HAP-1 (cell line): ENCODE measurements at places on chromosomes 5 and 9.

DNA sequence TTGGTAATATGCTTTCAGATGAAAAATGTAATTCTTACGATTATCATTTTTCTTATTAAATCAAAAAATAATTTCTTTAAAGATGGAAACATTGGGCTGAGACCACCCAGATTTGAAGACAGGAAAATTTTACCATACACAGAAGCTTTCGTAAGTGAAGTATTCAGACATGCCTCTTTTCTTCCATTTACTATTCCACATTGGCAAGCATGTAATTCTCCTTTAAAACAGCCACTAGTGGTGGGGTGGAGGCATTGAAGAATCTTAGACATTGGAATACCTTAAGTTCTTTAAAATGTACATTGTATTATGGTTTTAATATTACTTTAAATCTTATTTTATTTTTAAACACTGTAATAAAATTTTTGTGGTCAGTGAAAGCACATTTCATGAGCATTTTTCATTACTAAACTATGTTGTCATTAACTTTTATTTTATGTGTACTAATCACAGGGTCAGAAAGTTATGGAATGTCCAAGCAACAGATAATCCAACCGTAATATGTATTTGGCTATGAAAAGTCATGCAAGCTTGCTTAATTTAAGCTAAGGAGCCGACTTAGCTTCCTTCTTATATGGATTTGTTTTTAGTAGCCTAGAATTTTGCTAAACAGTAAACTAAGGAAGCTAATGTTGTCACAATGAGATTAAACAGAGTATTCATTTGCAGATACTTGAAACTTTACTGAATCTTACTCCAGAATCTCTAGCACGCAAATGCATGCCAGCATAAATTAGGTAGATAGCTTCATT lies 97.4 kb upstream of the ALDH1A1 start:
- no peak for DNase-seq

- DNase-seq, result no peak
These were observed 648.3 kb upstream of the ZNF608 start for GRCh38 chr5:125394661-125395280.

- no peak for DNase-seq
These were observed 133.7 kb upstream of the IQGAP2 start for GRCh38 chr5:76269259-76269931.

- DNase-seq, result no peak
These were observed 463.2 kb upstream of the ZNF608 start for GRCh38 chr5:125209650-125210049.

DNA sequence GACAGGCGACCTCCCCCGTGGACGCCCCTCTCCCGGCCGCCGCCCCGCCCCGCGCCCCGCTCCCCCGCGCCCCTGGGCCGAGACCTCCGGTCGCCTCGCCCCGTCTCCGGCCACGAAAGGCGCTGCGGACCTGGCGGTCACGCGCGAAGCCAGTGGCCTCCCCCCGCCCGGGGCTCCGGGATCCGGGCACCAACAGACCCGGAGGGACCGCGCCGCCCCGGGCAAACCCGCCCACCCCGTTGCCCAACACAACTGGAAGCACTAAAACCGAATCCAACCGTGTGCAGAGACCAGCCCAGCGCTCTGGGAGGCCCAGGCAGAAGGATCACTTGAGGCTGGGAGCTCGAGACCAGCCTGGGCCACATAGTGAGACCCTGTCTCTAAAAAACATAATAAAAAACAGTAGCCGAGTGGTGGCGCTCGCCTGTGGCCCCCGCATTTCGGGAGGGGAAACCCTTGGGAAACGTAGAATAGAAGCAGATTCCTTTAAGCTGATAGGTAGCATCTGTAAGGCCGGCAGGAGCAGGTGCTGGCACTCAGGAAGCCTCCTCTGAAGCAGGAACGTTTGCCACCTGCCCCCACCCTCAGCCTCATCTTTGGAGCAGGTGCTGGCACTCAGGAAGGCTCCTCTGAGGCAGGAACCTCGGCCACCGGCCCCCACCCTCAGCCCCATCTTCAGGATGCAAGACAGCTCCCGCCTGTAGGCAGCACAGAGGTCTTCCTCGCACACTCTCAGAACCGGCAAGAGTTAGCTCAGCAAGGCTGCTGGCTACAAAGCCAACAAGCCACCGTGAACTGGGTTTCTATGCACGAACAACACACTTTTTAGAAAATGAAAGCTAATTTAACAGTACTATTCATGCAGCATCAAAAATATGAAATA lies 4.6 kb upstream of the SLC9A3 start:
- DNase-seq, result no peak

DNA sequence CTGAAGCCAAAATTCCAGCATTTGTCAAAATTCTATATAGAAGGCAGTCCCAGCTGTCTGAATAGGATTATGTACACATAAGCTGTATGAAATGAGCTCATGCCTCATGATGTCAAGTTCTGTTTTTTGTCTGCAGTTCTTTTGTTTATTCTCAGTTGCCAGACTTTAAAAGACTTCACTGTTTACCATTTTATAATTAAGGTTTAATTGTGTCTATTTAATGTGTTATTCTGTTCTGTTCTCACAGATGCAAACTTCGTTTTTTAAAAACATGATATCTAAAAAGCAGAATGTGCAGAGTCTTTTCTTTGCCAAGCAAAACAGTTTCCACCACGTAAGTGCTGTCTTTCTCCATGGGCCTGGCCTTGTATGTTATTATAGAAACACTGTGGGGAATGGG lies 31.1 kb downstream of the ERAP1 start:
- DNase-seq, result no peak

DNA sequence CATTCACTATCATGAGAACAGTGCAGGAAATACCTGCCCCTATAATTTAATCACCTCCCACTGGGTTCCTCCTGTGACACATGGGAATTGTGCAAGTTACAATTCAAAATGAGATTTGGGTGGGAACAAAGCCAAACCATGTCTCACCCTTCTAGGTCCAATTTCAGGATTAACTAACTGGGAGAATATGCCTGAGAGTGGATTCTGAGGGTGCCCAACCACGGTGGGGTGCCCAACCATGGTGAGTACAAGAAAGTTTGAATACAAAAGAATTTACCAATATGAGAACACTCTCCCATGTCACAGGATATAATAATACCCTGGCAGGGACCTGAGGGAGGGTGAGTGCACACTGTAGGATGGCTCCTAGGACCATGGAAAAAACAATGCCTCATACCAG lies 17.2 kb upstream of the GDA start:
- DNase-seq, result no peak

DNA sequence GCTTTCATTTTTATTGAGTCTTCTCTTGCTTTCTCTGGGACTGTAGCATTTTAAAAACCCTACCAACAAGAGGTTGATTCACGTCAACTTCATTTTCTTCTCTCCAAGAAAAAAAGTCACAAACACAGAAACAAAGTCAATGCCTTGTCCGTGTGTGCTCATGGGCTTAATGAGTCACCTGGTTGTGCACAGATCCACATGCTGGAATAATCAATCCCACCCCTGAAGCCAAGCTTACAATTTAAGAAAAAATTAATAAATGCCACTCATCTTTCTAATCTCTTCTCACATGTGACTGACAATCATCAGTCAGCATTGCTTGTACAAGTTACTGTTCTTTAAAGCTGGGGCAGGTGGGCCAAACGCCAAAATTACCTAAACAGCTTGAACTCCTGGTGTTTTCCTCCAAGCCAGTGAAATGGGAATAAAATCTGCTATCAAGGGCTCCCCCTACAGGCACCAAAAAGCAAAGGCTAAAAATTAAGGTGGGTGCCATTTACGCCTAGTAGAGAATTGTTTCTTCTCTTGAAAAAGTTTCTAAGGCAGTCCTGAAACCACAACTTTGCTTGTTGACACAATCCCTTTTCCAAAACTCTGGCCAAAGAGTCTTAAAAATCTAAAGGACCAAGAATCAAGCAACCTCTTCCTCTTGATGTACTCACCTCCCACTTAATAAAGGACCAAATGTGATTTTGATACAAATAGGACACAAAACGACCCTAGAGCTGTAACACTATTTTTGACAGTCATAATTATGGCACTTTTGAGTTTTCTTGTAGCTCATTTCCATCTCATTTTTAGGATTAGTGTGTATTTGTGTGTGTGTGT lies 21.3 kb downstream of the TRMO start:
- peak; percentile 29 for DNase-seq

DNA sequence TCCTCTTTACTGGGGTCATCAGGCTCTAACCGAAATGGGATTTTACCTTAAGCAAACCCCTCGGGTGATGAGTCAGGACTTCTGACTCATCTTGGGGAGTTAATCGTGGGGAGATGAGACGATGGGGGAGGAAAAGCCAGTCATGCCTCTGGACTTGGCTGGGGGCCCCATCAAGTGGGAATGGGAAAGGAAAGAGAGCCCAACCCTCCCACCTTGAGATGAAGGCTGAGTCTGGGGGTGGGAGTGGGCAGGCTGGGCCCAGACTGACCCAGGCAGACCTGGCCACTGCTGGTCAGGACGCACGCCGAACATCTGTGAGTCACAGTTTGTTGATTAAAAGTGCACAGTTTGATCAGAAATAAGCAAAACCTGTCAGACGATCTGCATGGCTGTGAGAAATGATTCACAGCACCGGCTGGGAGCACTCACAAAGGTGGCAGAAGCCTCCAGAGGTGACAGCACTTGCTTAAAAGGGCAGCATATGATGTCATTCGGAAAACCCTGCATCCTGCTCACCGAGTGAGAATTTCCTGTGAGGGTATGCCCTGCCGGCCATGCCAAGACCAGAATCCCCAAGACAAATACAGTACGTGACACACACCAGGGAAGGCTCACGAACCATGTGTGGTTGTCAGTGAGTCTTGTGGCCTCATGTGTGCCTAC lies 50.0 kb upstream of the SLC25A51 start:
- no peak for DNase-seq

GRCh38 chr5:81469676-81470075 lies 75.7 kb upstream of the ACOT12 start:
- no peak for DNase-seq

- no peak for DNase-seq
These were observed 405.8 kb upstream of the TLE4 start for GRCh38 chr9:79166005-79166404.
